NCI-H524 treated with DMSO at 0.1 percent for 48 hours (cell line): ENCODE measurements at places on chromosomes 7 and 10.

DNA sequence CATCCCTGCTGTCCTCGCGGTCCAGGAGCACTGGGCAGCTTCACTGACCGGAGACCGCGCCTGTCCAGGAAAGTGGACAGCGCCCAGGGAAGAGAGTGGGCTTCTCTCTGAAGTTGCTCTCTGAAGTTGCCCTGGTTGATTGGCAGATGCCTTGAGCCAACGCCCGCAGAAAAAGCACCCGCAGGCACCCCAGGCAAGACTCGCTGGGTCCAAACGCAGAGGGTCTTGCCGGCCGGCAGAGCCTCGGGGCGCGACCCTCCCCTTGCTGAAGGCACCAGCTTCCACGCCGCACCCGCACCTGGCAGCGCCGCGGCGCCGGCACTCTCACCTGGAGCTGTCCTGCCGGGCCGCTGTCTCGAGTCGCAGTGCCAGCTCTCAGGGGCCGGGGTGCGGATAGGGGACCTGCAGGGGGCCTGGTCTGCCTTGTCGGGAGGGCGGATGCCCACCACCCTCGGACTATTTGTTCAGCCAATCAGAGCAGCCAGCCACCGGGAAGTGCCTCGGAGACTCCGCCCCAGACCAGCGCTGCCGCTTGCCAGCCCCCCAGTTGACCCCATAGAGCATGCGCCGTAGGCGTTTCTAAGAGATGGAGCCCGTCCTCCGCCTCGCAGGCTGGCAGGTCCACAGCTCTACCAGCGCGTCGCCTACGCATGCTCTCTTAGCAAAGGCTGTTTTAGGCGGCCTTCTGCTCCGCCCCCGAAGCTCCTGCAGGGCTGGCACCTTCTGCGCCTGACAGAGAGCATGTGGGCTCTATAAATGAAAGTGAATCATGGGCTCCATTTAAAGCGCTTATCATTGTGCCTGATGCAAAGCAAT, at the start of gene LIPA:
Gene LIPA (minus strand): TSS at position 367 of the 816 bp plus-strand sequence. CDS start 4,127 bp downstream, outside the sequence.
- peak; percentile 80 for DNase-seq

- no peak for DNase-seq
Measured at GRCh38 chr7:97218767-97219166, 101.3 kb downstream of the SDHAF3 start.

- no peak for DNase-seq
Measured at GRCh38 chr10:42975005-42975493, 101.8 kb upstream of the RET start.

GRCh38 chr7:16400893-16401275, 20.5 kb downstream of the CRPPA start:
- no peak for DNase-seq

GRCh38 chr7:127730658-127731276, 78.8 kb downstream of the SND1 start:
- no peak for DNase-seq
